ENCODE measurements at places on chromosomes 3 and 15.

- no peak for DNase-seq
These were observed 120.3 kb downstream of the ASB7 start for GRCh38 chr15:100722551-100723314.

GRCh38 chr15:28260722-28261121 lies 61.3 kb downstream of the HERC2 start:
- DNase-seq: no peak

- no peak for DNase-seq
These were observed 6.7 kb downstream of the ARGFX start for GRCh38 chr3:121574449-121574848.

GRCh38 chr3:64913515-64913914 lies 225.7 kb upstream of the ADAMTS9 start:
- no peak for DNase-seq

DNA sequence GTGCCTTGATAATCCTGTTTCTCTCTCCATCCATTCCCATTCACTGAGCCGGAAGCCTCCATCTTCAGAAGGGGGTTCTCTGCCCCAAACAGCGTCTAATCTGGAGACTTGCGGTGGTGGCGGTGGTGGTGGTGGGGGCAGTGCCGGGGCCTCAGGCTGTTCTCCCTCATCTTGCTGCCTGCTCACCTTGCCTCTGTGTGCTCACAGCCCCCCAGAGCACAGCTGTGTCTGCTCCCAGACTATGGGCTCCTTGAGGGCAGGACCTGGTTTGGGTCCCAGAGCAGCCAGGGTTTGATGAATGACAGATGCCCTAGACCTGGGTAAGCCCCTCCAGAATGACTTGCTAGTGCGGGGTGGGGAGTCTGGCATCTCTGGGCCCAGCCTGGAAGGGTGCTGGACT lies 430 bp upstream of the PSTPIP1 start:
- DNase-seq: no peak

DNA sequence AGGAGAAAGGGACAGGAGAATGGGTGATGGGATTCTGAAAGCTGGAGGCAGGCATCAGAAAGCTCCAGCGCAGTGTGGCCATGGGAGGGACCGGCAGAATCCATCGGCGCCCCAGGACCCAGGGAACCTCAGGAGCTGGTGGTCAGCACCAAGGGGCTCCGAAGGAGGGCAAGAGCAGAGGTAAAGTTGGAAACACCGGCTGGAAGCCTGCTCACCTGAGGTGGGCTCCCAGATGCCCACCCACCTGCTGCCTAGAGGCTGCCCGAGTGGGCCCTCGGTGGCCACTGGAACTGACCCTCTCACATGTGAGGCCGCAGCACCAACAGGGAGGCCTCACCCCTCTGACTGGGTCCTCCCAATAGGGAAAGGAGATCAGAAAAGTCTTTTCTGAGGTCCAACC lies 10.3 kb upstream of the ZXDC start:
- DNase-seq: no peak

GRCh38 chr3:16013568-16013967 lies 160.9 kb upstream of the GALNT15 start:
- DNase-seq: no peak

GRCh38 chr3:49886922-49887265 lies 16.8 kb downstream of the MST1R start:
- DNase-seq: no peak

DNA sequence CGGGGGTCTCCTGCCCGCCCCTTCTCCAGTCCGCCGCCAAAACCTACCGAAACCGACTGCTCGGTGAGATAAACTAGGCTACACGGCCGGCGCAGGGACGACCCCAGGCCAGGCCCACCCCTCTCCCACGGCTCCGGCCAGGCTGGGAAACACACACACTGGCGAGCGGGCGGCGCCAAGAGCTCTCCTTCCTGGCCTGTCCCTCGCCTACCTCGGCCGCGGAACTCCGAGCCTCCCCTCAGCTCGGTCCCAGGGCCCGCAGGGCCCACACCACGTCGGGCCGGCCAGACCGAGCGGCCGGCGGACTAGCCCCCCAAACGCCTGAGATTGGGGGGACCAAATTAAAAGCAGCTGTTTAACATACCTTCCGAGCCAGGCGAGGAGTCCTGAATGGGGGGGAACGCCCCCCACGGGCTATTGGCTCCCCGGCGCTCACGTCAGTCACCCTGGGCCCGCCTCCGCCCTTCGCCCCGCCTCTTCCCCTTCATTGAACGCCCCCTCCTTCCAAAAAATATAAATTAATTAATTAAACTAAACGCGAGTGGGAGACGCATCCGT lies 4.0 kb upstream of the SIN3A start:
- DNase-seq: peak; percentile 87

DNA sequence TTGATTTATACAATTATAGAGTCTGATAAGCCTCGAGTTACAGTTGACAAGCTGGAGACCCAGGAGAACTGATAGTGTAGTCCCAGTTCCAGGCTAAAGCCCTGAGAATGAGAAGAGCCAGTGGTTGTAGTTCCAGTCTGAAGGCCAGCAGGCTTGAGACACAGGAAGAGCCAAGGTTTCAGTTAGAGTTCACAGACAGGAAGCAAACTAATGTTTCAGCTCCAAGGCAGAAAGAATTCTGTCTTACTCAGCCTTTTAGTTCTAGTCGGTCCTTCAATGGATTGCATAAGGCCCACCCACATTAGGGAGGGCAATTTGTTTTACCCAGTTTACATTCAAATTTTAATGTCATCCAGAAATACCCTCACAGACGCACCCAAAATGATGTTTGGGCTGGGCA lies 102.7 kb downstream of the CDIN1 start:
- DNase-seq: no peak

- DNase-seq: no peak
These were observed 133.2 kb upstream of the STRIT1 start for GRCh38 chr3:155426524-155427230.

DNA sequence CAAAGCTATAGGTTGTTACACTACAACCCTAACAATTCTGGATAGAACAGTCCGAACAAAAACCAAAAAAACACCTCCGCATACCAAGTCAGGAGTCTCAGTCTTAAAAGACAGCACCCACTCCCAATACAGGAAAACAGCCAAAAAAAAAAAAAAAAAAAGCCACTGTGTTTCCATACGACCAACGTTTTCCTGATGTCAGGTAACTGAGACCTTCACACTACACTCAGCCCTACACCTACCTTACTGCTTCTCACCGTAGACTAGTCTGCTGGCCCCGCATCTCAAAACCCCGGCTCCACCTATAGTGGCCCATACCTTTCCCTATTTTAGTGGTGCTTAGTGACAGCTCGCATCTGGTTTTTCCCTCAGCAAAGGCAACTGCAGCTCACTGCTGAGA lies 339.5 kb upstream of the ADAMTS9 start:
- no peak for DNase-seq

GRCh38 chr3:42403737-42404136 lies 6.7 kb downstream of the LYZL4 start:
- DNase-seq: no peak

- no peak for DNase-seq
These were observed 9.9 kb downstream of the CRABP1 start for GRCh38 chr15:78350058-78350457.

DNA sequence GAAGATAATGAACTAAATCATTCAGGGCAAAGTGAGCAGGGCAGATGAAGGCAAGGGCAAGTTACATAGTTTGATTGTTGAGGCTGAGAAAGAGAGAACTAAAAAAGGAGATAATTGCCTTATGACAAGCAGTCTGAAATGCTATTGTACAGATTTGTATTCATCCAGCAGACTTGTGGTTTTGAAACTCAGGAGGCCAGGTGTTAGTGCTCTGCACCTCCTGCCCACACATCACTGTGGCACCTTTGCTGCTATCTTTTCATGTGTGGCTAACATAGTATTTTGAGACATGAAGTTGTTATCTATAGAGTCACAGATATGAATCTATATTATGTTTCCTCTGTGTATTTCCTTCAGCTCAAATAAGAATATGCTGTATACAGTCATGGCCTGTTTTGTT lies 24.3 kb upstream of the SUCLG2 start:
- DNase-seq: no peak

DNA sequence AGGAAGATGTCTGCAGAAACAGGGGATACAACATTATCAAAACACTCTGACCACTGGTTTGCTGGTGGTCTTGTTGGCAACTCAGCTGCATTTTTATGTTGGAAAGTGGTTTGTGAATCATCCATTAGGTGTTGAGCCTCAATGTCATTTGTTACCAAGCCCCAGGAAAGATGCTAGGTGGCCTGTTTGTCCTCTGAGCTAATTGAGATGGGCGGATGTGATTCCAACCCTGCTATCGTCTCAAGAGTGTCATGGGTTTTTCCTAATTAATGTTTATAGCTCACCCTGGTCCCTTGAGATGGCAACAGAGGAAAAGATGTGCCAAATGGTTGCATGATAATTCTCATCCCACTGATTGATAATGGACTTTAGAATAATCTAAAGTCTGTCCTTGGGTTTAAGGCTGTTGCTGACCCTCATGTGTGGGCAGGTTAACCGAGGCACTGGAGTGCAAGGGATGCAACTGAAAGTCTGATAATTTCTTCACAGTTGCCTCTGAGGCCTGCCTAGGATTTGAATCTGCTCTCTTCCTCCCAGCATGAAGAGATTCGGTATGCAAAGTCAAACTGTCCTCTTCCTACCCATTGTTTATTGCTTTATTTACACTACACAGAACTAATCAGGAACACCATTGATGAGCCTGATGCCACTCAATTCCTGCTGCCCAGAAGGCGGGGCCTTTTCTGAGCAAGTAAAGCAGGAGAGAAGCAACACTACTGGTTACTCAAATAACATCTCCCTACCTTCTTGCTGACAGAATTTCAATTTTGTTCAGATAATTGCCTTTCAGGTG lies 166.2 kb upstream of the TBC1D5 start:
- no peak for DNase-seq

GRCh38 chr3:63067999-63068645 lies 192.9 kb upstream of the CADPS start:
- no peak for DNase-seq

- no peak for DNase-seq
These were observed 146.5 kb upstream of the MEIS2 start for GRCh38 chr15:37246856-37247255.

DNA sequence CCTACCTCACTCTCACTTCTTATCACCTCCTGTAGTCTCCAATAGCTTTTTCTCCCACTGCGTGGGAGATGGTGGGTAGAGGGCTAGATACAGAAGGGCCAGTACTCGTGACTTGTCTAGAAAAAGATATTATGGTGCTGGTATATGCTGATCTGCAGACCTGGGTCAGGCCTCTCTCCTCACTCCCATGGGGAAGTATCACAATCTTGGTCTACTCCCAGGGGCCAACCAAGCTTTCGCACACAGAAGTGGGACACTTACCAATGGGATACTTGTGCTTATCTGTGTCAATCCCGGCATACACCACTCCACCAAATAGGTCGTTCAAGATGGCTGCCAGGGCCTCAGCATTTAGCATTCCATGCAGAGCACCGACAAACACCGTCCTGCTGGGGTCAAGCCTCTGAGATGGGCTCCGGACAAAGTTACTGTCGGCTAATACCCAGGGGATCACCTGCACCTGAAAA lies 9.0 kb upstream of the RPS17 start:
- no peak for DNase-seq

DNA sequence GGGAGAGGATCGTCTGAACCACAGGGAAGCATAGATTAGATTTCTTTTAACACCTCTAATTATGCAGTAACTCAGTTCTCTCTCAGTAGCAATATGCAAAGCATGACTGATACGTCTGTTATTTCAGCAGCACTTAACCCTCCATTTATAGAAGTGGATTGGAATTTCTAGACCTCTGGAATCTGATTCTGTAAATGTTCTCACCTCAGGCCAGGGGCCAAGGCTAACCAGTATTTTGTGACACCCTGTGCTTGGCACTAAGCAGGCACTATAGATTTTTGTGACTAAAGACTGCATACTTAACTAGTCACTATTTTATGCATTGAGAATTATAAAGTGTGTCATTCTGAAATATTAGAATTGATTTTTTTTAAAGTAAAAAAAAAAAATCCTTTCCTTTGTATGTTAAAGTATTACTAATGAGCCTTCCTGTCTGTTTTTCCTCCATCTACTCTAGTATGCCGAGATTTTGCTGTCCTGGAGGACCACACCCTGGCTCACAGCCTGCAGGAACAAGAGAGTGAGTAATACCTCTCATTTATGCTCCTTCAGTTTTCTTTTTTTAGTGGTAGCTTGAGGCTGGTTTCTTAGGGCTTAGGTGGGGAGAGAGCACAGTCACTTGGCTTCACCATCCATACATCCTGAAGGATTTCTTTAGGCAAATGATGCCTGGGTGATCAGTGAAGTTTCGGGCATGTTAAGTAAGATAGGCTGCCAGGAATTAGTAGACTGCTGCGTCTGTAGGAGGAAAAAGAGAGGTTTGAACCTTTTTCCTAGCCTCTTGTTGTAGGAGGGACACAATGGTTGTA lies 26.5 kb upstream of the UTS2B start:
- no peak for DNase-seq

DNA sequence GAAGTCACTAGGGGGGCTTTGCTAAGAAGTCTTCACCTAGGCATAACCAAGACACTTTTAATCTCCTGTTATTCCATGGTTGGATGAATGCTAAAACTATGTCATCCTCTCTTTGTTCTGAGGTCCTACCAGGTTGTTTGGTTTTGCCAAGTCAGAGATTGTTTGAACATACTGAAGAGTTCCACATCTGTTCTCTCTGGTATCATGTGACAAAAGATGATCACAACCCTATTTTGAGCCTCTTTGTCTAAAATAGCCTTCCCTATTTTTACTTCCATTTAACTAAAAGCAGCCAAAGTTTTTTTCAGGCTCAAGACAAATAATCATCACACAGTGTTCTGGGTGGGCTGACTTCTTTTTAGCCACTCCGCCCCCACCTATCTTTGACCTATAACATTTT lies 218.4 kb upstream of the LMCD1 start:
- DNase-seq: no peak

GRCh38 chr15:95872366-95872771 lies 458.1 kb upstream of the NR2F2 start:
- no peak for DNase-seq

- no peak for DNase-seq
These were observed 630.4 kb upstream of the ADAMTS9 start for GRCh38 chr3:65318231-65318630.

DNA sequence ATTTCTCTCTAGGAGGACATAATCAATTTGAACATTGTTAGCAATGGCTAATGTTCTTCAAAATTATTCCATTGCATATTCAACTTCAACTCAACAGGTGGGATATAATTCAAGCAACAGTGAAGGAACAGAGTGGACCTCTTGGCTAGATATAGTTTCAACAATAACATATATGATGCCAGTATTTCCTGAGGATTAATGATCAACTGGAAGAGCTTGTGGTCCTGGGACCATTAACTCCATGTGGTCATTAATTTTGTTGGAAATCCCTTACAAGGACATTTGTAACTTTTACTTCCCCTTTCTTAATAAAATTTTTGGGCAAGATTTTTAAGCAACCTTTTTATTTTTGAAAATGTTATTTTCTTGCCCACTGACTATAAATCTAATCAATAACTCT lies 54.3 kb upstream of the ROBO2 start:
- no peak for DNase-seq

GRCh38 chr3:133264920-133265319 lies 134.9 kb upstream of the BFSP2 start:
- no peak for DNase-seq

GRCh38 chr3:138945709-138946662 lies 951 bp downstream of the FOXL2 start:
- peak; percentile 64 for DNase-seq

All from 8988T (cell line).